ENCODE measurements at places on chromosomes 2 and 18. TPM values are rescaled to one million over a fixed set of nuclear protein-coding genes. Genes with fewer than 3 reads are reported as not detected.

CTLA4 gene
- total RNA-seq = not detected

SLC30A3 gene
- total RNA-seq = 3.2 TPM

SPDYA gene
- 0.20 TPM for total RNA-seq

KIF1A gene
- 1.4 TPM for total RNA-seq

EPB41L3 gene
- total RNA-seq = 0.25 TPM

REG1B gene
- total RNA-seq = not detected

GAREM2 gene
- 8.5 TPM for total RNA-seq

IL36B gene
- not detected for total RNA-seq

SPC25 gene
- total RNA-seq = 22.0 TPM

OTOF gene
- 0.13 TPM for total RNA-seq

CDH7 gene
- not detected for total RNA-seq

TYMS gene
- 178 TPM for total RNA-seq

SP100 gene
- total RNA-seq = 27.6 TPM

GALR1 gene
- total RNA-seq = not detected

COLEC11 gene
- 0.62 TPM for total RNA-seq

CROCC2 gene
- total RNA-seq = not detected

ANKRD12 gene
- total RNA-seq = 4.1 TPM

ACKR3 gene
- 12.0 TPM for total RNA-seq

ZAP70 gene
- 0.12 TPM for total RNA-seq

GDF7 gene
- 0.09 TPM for total RNA-seq

CPO gene
- total RNA-seq = not detected

MSTN gene
- total RNA-seq = not detected

CDH20 gene
- not detected for total RNA-seq

C1GALT1C1L gene
- total RNA-seq = 2.3 TPM

RBKS gene
- 6.9 TPM for total RNA-seq

DHRS9 gene
- 4.4 TPM for total RNA-seq

ACOXL gene
- total RNA-seq = not detected

HAAO gene
- not detected for total RNA-seq

EPB41L5 gene
- 3.4 TPM for total RNA-seq

PARD3B gene
- total RNA-seq = 0.94 TPM

SLC38A11 gene
- 0.03 TPM for total RNA-seq

NEU4 gene
- total RNA-seq = 0.37 TPM

REG3G gene
- total RNA-seq = not detected

POMC gene
- total RNA-seq = not detected

SLC9A4 gene
- total RNA-seq = not detected

YES1 gene
- 16.6 TPM for total RNA-seq

IL1R1 gene
- 35.7 TPM for total RNA-seq

LRRTM4 gene
- total RNA-seq = not detected

CHRND gene
- not detected for total RNA-seq

CCL20 gene
- total RNA-seq = 7.8 TPM

IL1RL2 gene
- total RNA-seq = not detected

CGREF1 gene
- 6.9 TPM for total RNA-seq

TPO gene
- 0.14 TPM for total RNA-seq

STPG4 gene
- not detected for total RNA-seq

EMILIN1 gene
- 0.48 TPM for total RNA-seq

FBXO15 gene
- 0.67 TPM for total RNA-seq

GPR39 gene
- 6.9 TPM for total RNA-seq

VAMP5 gene
- 0.25 TPM for total RNA-seq

ELOA2 gene
- total RNA-seq = not detected

OBSL1 gene
- total RNA-seq = 19.9 TPM

LRRC30 gene
- not detected for total RNA-seq

C2orf80 gene
- not detected for total RNA-seq

ALPG gene
- total RNA-seq = 0.38 TPM

GPR35 gene
- total RNA-seq = 0.61 TPM

DYSF gene
- 0.56 TPM for total RNA-seq

SLC5A7 gene
- total RNA-seq = not detected

FBXO48 gene
- 0.58 TPM for total RNA-seq

PRKAG3 gene
- not detected for total RNA-seq

PID1 gene
- total RNA-seq = 3.3 TPM

Measured in A549 treated with Hydrocortisone at 1 μM for 4 hours (cell line).